ENCODE measurements at places on chromosomes 3 and 15.

- DNase-seq = peak; percentile 34
Observed at GRCh38 chr15:70826634-70827033, 27.3 kb downstream of the LARP6 start.

DNA sequence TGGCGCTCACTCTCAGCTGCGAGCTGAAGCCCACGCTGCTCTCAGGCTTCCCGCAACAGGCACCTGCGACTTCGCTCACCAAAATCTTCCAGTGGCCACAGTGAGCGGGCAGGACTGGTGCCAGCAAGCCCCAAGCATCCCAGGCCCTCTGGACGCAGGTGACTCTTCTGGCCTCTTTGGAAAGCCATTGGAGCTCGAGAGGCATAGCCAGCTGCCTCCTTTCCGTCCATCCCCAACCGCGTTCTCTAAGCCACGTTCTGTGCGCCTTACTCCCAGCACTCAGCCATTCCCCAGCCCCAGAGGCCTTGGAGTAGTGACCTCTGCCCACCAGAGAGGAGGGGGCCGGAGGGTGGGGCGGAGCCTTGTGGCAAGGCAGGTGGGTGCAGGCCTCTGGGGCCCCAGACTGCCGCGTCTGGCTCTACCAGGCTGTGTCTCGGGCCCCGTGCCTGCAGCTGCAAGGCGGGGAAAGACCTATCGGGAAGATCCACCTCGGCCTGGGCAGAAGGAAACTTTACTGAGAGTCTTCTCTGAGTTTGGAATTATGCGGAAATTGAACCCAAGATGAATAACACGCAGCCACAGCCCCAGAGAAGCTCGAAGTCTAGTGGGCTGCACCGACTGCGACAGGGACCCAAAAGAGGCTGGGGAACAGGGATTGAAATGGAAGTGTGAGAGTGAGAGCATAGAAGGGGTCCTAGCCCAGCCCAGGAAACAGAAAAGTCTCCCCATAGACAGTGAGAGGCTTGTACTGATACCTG lies 3.6 kb upstream of the SOX14 start:
- no peak for DNase-seq

DNA sequence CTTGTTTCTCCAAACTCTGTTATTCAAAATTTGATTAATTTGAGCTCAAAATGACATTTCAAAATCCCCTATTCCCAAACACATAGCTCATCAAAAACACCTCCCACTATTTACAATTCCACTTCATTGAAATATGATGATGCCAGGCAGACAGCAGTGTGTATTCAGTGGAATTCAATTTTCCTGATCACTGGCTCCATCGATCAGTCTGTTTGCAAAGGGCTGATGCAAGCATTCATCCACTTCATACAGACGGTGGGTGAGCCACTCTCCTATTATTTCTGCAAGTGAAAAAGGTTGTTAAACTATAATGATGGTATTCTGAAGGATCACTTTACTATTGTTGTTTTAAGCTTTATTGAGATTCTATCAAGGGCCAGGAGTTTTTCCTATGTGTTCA lies 90.7 kb downstream of the RTP4 start:
- DNase-seq = no peak

- DNase-seq = peak; percentile 57
Observed at GRCh38 chr15:48397841-48398240, 66.6 kb downstream of the DUT start.

GRCh38 chr3:15875016-15875689 lies 77.4 kb upstream of the ANKRD28 start:
- DNase-seq = no peak

- DNase-seq = no peak
Observed at GRCh38 chr3:195762611-195763010, 41.8 kb downstream of the MUC20 start.

GRCh38 chr15:91472316-91472756 lies 372.3 kb downstream of the SV2B start:
- DNase-seq = no peak

DNA sequence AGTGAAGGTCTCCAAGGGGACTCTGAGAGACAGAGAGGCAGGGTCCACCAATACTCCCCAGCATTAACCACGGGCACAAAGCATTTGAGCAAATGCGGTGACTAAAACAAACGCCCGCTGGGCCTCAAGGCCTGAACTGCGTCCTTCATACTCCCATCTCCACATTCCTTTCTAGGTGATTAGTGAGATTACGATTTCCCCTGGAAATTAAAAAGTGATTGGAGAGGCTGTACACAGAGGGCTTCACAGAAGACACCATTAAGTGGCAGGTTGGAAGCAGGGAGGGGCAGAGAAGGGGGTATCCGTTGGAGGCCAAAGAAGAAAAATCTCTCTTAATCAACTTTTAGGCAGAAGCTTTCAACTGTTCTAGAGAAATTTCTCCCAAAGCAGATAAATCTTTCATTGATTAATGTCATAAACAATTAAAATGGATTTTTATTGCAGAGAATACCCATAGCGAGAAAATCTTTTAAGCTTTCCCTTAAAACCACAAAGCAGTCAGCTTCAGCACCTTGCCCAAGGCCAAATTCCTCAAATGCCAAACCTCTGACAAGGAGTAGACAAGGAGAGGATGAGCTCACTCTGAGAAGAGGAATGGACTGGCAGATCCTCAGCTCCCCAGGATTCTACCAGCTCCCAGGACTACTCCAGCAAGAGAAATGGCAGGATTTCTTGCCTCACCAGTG lies 38.2 kb downstream of the MB21D2 start:
- no peak for DNase-seq

GRCh38 chr3:69033470-69033869 lies 18.7 kb downstream of the TMF1 start:
- DNase-seq = peak; percentile 65

Measured in lung microvascular endothelial cell (primary cell).